ENCODE measurements at places on chromosomes 6 and 20.
A peak's percentile ranks its signal among the peaks of the same experiment; 100 is the strongest.

GRCh38 chr6:32216998-32217397 is 6.9 kb downstream of the NOTCH4 start:
- no peak for DNase-seq

DNA sequence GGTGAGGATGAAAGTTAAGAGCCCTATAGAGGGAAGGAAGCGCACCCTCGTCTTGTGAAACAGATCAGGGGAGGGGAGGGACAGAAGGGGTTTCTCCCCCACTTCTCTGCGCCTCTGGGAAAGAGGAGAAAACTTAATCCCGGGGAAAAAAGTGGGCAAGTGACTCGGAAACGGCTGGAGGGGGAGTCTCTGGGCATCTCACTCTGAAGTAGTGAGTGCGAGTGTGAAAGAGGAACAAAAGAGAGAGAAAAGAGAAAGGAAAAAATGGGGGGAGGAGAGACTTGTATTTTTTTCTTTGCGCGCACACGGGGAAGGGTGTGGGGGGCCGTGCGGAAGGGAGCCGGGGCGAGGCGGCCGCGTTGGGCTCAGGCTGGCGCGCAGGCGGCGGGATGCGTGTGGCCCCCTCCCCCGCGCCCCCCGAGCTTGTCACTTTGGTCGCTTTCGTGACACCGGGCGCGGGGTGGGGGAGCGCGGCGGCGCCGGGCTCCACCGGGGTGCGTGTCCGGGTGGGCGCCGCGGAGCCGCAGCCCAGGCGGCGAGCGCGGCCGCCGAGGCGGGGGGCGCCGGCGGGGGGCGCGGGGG is 454 bp downstream of the L3MBTL3 start:
- DNase-seq, result no peak

GRCh38 chr6:15735567-15736265 is 72.9 kb upstream of the DTNBP1 start:
- no peak for DNase-seq

GRCh38 chr6:563863-564262 is 93.0 kb downstream of the HUS1B start:
- DNase-seq, result no peak

- DNase-seq, result no peak
These were observed 30.0 kb upstream of the PRND start for GRCh38 chr20:4691753-4692152.

GRCh38 chr6:7904654-7905319 is 5.8 kb downstream of the TXNDC5 start:
- DNase-seq, result no peak

DNA sequence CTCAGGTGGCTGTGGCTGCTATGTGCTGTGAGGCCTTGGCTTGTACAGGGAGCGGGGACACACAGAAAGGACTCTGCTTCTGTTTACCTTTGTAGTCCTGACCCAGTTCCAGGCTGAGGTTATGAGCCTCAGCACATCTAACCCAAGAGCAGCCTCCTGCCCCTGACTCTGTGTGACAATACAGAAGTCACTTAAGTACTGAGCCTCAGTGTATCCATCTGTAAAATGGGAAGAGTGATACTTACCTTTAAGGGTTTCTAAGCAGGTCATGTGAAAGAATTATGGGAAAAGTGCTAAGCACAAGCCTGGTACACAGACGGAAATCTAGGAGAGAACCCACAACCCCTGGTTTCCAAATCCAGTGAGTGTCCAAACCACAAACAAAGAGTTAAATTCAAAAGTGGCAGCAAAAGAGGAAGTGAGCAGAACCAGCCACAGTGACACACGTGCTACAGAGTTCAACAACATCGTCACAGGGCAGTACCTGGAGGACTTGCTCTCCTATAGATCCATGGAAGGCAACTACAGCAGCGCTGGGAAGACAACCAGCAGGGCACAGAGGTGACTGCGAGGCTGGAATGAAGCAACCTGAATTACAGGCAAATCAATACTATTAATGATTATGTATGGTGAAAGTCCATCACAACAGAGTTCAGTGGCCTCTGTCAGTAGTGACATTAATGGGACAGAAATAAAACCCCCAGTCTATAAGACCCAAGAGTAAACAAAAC is 12.5 kb downstream of the TRIM26 start:
- DNase-seq, result no peak

DNA sequence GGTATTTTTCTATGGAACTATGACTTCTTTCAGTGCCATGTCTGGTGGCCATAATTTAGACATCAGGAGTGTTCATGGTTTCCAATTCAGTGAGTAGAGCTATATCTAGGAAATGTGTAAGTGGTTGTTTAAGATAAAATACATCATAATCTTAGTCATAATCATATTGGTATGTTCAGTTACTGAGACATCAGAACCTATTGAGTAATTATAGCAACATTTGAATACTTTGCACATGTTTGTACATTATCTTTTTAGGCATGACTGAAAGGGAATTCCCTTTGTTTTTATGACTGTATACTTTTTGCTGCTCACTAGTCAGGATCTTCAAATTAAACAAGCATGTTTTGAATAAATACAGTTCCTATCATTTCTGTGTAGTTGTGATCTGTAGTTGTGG is 64.0 kb downstream of the STXBP5 start:
- no peak for DNase-seq

GRCh38 chr20:52081066-52081465 is 110.5 kb downstream of the ZFP64 start:
- DNase-seq, result no peak

- DNase-seq, result peak; percentile 64
These were observed 44.3 kb downstream of the KHDC1L start for GRCh38 chr6:73180763-73181619.

GRCh38 chr6:123879749-123880148 is 76.1 kb downstream of the NKAIN2 start:
- no peak for DNase-seq

GRCh38 chr6:131470534-131470933 is 102.5 kb upstream of the ARG1 start:
- no peak for DNase-seq

DNA sequence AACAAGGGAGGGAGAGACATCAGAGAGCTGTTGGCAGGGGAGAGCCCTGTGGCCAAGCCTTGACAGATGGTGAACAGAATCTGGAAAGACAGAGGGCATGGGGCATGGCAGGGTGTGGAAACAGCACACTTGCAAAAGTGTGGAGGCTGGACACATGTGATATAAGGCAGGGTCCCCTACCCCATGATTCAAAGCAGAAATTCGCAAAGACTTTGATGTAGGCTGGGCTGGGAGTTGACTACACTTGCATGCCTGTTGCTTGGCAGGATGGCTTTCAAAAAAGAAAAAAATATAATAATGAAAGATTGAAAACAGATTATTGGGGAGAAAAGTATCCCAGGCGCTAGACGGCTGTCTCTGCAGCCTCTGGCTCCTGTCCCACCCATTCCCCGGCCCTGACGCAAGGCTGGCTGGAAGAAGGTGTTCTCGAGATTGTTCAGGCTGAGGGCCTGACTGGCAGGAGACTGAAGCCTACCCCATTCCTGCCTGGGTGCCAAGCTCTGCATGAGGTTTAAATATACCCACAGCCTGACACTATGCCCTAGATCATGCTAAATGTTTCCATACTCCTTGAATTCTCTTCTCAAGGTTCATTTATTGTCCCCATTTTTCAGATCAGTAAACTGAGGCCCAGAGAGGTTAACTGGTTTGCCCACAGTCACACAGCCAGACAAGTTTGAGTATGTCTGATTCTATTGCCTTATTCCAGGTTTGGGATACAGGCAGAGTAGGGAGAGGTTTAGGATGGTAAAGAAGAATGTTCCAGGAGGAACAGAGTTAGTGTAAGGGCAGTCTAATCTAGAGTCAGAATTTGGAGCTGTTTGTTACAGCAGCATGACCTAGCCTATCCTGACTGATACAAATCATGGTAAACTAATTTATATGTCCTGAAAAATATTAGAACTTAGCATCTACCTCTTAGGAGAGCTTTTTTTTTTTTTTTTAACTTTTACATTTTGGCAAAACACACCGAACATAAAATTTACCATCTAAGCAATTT is 23.4 kb upstream of the CCN5 start:
- DNase-seq, result no peak

DNA sequence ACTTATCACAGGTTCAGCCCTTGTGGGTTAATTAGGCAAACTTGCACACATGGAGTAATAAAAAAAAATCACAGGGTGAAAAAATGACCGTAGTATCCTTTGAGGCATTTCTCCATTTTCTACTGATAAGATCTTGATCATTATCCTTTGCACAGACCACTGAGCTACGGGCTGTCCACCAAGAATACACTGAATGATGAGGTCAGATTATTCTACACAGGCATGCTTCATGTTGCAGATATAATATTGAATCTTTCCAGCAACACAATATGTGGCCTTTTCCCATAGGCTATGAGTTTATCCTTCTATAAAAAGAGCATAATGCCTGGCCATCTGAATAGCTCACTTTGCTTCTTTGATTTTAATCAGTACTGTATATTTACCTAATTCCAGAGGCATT is 168.9 kb downstream of the FRK start:
- DNase-seq, result no peak

- DNase-seq, result peak; percentile 86
These were observed 323.1 kb downstream of the HDGFL1 start for GRCh38 chr6:22892452-22892851.

GRCh38 chr6:82555801-82556200 is 192.2 kb downstream of the TPBG start:
- no peak for DNase-seq

GRCh38 chr20:59864726-59865125 is 68.7 kb downstream of the SYCP2 start:
- DNase-seq, result no peak

DNA sequence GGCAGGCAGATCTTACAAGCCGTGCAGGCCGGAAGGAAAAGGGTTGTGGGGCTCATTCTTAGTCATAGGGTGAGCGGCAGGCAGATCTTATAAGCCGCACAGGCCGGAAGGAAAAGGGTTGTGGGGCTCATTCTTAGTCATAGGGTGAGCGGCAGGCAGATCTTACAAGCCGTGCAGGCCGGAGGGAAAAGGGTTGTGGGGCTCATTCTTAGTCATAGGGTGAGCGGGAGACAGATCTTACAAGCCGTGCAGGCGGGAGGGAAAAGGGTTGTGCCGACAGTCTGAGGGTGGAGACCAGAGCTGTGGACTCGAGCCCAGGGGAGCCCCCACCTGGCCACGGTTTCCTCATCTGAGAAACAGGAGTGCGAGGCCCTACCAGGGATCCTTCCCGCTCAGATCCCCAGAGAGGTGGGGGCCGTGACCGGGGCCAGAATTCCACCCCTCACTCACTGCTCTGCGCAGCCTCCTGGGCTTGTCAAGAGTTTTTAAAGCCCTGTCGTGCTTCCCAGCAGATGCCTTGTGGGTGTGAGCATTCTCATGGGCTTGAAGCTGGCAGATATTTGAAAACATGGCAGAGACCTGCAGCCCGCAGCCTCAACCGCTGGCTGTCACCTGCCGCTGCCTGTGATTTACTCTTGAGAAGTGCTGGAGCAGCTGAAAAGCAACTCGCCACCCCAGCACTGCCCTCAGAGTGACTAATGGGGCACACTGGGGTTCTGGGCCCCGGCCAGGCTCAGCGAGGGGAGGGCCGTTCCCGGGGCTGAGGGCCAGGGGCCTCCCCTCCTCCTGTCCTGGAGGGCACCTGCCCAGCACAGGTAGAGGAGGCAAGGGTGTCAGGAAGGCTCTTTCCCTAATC is 31.9 kb downstream of the NTSR1 start:
- peak; percentile 46 for DNase-seq

- no peak for DNase-seq
These were observed 46.9 kb upstream of the SEC63 start for GRCh38 chr6:108004861-108005260.

- no peak for DNase-seq
These were observed 14.6 kb upstream of the MTCL3 start for GRCh38 chr6:127533736-127534135.

DNA sequence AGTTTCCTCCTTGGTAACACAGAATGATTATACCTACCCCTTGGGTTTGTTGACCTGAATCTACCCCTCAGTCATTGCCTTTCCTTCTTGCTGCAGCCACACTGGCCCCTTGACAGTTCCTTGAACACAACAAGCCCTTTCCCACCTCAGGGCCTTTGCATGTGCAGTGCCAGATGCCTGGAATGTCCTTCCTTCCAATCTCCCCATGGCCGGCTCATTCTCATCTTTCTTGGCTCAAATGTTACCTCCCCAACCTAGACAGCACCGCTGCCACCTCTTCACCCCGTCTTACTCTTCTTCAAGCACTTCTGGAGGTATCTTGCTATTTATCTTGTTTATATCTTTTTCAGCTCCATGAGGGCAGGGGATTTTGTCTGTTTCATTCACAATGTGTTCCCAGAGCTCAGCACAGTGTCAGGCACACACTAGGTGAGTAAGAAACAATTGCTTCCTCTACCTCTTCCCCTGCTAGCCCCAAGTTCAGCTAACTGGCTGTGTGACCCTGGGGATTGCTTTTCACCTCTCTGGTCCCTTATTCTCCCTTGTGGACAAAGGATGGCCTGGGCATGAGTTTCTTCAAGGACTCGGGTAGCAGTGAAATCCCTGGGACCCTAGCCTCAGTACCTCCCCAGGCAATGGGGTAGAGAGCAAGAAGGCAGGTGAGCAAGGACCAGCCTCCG is 121.5 kb downstream of the CEBPB start:
- DNase-seq, result no peak

DNA sequence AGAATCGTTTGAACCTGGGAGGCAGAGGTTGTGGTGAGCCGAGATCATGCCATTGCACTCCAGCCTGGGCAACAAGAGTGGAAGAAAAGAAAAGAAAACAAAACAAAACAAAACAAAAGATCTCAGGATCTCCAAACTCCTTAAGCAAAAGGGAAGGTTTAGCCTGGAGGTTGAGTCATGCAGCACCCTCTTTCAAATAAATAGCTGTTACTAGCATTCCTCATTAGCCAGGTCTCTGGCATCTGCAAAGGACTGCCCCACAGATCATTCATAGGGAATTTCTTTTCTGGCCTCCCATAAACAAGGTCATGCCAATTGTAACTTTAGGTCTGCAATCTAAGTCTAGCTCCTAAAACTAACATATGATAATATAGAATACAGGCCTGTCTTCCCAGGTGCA is 37.2 kb downstream of the EDN1 start:
- no peak for DNase-seq

DNA sequence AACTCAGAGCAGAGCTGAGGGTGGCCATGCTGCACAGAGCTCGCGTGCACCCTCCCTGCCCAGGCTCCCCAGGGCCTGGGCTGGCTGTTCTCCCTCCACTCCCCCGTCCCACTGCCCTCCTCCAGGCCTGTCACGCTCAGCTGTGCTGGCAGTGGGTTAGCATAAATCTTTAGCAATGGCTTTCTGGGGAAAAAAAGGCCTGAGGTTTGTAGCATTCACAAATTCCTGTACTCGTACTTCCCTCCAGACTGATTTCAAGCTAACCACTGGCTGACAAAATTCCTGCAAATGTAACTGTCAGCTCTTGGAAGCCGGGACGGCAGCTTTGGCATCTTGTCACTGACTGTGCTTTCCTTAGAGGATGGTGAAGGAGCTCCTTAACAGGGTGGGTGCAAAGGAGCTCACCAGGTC is 22.3 kb upstream of the SMOC2 start:
- DNase-seq, result no peak

- no peak for DNase-seq
These were observed 20.0 kb upstream of the LBP start for GRCh38 chr20:38326309-38326708.

DNA sequence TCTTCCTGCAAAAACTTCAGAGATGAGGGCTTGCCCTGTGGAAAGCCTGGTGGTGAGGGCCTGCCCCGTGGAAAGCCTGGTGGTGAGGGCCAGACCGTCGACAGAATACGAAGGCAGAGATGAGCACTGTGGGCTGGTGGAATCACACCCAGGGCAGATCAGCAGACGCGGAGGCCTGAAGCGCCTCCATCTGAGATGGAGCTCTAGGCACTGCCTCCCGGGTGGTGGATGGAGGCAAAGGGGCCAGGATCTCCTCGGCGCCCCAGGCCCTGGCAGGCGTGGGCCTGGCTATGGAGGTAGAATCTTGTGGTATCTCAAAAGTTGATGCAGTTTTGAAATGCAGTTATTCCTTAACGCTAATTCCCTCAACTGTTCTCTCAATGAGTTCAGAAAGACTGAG is 104.8 kb downstream of the PSMB1 start:
- DNase-seq, result no peak

All from GM04504 (cell line).